ENCODE measurements at places on chromosomes 4 and X. TPM values are rescaled to one million over a fixed set of nuclear protein-coding genes. Genes with fewer than 3 reads are reported as not detected.

DNA sequence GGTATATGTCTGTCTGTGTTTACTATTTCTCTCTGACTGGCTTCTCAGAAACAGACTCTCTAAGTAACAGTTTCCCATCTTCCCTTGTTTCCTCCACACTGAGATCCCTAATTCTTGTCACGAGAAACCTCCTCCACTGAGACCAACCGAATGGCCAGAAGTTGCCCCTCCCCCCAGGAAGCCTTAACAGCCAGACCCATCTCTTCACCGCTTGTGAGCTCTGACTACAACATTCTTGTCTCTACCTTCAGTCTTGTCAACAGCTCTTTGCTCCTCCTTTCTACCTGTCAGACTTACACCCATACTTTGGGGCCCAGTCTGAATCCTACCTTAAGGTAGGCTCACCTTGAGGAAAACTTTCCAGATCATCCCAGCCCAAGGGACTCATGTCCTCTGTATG is 90.8 kb downstream of the NHSL2 start:
- DNase-seq: no peak

GRCh38 chr4:25234390-25235370 is 847 bp downstream of the PI4K2B start:
- peak; percentile 69 for DNase-seq

Gene ATXN3L
- polyA plus RNA-seq: not detected

Gene TMEM271
- polyA plus RNA-seq: not detected

DNA sequence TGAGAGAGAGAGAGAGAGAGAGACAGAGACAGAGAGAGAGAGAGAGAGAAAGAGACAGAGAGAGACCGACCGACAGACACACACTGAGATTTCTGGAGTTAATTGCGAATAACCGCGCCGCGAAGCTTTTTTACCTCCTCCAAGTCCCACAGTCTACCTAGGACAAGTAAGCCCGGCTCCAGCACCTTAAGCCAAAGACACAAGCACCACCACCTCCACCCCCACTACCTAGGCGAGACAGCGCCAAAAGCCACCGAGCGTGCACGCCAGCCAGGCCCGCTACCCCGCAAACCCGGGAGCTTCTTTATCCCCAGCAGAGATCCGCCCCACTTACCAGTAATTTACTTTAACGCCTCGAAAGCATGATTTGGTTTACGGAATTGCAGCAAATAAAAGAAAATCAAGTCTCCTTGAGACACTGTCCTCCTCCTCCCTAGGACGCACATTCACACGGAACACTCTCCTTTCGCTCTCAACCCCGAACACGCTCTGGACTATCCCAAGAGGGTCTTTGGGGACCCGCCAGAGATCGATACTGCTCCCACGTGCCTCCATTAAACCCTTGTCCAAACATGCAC is 649.6 kb upstream of the DIPK2B start:
- no peak for DNase-seq

- no peak for DNase-seq
Measured at GRCh38 chr4:1116838-1117237, 3.5 kb upstream of the RNF212 start.

GRCh38 chr4:33184657-33185290 is 2464.6 kb downstream of the PCDH7 start:
- DNase-seq: no peak

- no peak for DNase-seq
Measured at GRCh38 chr4:94574616-94575015, 122.9 kb downstream of the PDLIM5 start.

Gene LRP2BP
- polyA plus RNA-seq: 7.8 TPM

DNA sequence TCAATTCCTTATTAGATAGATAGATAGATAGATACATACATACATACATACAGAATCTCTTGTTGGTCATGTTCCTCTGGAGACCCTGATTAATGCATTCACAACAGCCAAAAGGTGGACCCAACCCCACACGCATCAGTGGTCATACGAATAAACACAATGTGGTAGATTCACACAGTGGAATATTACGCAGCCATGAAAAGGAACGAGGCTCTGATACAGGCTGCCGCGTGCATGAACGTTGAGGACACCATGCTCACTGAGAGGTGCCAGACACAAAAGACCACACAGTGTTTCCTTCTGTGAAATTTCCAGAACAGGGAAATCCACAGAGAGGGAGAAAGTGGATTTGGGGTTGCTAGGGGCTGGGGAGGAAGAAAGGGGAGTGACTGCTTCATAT is 136.7 kb downstream of the CRLF2 start:
- DNase-seq: no peak

DNA sequence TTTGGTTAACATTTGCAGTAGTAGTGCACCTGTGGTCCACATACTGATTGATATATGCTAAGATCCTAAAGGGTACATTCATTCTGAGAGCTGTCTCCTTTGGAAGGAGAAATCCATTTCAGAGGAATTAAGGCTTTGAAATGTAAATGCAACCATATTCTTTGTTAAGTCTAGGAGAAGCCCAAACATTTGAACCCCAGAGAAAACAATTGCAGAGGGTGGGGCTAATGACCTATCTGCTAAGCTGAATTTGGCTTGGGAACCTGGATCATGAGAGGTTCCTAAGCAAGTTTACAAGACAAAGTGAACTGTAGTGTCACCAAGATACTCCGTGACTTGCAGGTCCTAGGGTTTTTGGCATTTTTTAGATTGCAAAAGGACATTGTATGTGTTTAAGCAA is 41.2 kb downstream of the LAS1L start:
- DNase-seq: no peak

Gene HMGB2
- 227 TPM for polyA plus RNA-seq
